Fibroblast of lung (primary cell): ENCODE measurements at places on chromosomes 5 and 9. TPM values are rescaled to one million over a fixed set of nuclear protein-coding genes. Genes with fewer than 3 reads are reported as not detected.
A peak's percentile ranks its signal among the peaks of the same experiment; 100 is the strongest.

- DNase-seq = peak; percentile 36
These were observed 249.6 kb upstream of the EDIL3 start for GRCh38 chr5:84634256-84634655.

GRCh38 chr5:10518347-10518746, 45.5 kb upstream of the ANKRD33B start:
- peak; percentile 86 for DNase-seq

DNA sequence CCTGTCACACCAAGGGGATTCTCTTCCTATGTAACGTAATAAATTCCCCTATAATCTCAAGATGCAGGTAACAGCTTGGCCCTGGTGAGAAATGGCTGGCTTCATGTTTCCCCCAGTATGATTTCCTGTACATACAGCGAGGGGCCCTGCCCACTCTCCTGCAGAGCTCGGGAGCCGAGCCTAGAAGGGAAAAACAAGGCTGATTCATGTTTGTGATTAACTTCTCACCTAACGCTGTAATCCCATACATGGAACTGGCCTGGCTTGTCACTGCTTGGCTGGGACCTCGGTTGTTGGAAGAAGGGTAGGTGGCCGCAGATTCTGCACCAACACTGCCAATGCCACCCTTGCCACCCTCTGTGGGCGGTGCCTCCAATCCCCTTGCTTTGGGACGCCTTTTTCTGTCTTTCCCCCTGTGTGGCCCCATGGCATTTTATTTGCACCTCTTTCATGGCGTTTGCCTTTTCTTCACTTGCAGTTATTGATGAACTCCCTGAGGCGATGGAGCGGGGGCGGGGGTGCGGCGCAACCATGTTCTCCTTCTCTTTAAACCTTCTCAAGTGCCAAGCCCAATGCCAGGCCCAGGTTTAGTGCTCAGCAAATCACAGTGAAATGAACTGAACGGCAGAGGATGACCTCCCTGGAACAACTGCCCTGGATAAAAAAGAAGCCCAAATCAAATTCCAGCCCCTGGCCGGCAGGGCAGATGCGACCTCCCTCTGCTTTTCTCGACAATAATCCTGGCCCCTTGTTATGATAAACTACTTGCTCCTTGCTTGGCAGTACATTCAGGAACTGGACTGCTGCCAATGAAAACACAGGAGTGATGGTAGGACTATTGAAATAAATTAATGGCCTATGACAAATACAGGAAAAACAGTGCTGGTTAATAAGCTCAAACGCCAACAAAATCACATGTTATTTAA, 108.1 kb downstream of the TMEM174 start:
- DNase-seq = peak; percentile 89

GRCh38 chr5:130074820-130075219, 170.6 kb downstream of the CHSY3 start:
- no peak for DNase-seq

GRCh38 chr9:94269264-94269663, 10.2 kb downstream of the ZNF169 start:
- no peak for DNase-seq

DNA sequence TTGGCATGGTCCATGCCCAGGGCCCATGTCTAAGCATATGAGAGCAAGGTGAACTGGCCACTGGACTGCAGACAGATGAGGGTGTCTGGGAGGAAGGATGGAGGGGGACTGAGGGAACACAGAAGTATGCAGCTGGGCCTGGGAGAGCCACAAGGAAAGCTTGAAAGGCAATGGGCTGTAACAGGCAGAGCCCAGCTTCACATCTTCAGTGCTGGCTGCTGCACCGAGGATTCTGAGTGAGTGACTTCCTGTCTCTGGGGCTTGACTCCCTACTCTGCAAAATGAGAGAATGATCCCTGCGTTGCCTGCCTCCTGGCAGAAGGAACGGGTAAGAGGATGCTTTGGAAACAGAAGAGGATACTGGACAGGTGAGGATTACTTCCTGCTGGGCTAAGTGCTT, 29.0 kb downstream of the COL15A1 start:
- DNase-seq = no peak

- no peak for DNase-seq
These were observed 96.6 kb downstream of the BRINP1 start for GRCh38 chr9:119272500-119273211.

GRCh38 chr5:71662381-71662780, 56.7 kb upstream of the CARTPT start:
- DNase-seq = no peak

DNA sequence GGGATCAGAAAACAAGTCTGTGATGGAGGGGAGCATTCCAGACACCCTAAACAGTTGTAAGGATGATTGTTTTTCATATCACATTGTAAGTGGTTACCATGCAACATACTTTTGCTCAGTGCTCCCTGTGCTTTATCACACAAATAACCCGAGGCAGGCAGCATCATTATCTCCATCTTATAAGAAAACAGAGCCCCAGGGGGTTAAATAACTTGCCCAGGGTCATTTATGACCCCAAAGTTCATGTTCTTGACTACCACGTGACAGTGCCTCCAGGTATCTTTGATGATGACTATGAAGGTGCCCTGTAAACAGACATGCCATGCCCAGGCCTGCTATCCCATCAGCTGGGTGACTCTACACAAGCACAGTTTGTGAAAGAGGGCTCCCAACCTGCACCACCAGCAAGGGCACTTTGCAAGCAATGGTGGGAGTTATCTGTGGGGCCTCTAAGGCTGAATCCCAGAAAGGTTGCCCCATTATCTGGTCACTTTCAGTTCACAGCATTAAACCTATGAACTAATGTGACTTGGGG, 9.5 kb downstream of the GNPDA1 start:
- DNase-seq = no peak

DNA sequence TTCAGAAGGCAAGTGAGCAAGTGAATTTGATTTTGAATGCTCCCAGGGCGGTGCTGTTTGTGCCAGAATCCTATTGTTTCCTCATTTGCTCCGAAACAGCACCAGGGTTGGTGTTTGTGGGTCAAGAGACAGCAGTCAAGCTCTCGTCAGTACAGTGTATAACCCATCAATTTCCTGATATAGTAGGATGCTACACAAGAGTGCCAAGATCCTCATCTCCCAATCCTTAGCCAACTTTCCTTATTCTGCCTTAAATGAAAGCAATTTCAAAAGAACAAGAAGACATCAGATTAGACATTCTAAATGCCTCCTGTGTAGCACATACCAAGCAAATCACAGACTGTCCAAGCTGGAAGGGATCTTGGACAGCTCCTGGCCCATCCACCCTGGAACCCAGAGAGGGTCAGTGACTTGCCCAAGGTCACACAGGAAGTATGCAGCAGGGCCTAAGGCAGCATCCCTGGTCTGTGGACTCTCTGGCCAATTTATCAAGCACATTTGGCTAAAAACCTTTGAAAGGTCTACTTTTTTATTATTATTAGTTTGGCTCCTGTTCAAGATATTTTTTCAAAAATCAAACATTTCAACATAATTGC, 4.5 kb downstream of the WHRN start:
- no peak for DNase-seq

- no peak for DNase-seq
These were observed 19.9 kb downstream of the SGTB start for GRCh38 chr5:65702036-65702435.

PCDHA10 gene
- polyA plus RNA-seq = 0.09 and 2.0 TPM in 2 replicates

MIER3 gene
- polyA plus RNA-seq = 12.7 and 16.9 TPM in 2 replicates

CCT5 gene
- 341 and 519 TPM in 2 replicates for polyA plus RNA-seq

IPO11 gene
- polyA plus RNA-seq = 19.9 and 20.2 TPM in 2 replicates

OR2V1 gene
- not detected in 2 replicates for polyA plus RNA-seq

CHSY3 gene
- polyA plus RNA-seq = 0.51 and 0.76 TPM in 2 replicates

NCS1 gene
- 44.9 and 89.4 TPM in 2 replicates for polyA plus RNA-seq

NRG2 gene
- 0.28 and 0.36 TPM in 2 replicates for polyA plus RNA-seq

PPP3R2 gene
- polyA plus RNA-seq = not detected in 2 replicates

CATSPER3 gene
- 0.12 and 0.32 TPM in 2 replicates for polyA plus RNA-seq
